Suppressor macrophage treated with lipopolysaccharide for 4 hours (primary cell): ENCODE measurements at places on chromosomes 16 and 17.
A peak's percentile ranks its signal among the peaks of the same experiment; 100 is the strongest.

GRCh38 chr16:30482366-30482765, 9.8 kb downstream of the ITGAL start:
- DNase-seq, result peak; percentile 18

DNA sequence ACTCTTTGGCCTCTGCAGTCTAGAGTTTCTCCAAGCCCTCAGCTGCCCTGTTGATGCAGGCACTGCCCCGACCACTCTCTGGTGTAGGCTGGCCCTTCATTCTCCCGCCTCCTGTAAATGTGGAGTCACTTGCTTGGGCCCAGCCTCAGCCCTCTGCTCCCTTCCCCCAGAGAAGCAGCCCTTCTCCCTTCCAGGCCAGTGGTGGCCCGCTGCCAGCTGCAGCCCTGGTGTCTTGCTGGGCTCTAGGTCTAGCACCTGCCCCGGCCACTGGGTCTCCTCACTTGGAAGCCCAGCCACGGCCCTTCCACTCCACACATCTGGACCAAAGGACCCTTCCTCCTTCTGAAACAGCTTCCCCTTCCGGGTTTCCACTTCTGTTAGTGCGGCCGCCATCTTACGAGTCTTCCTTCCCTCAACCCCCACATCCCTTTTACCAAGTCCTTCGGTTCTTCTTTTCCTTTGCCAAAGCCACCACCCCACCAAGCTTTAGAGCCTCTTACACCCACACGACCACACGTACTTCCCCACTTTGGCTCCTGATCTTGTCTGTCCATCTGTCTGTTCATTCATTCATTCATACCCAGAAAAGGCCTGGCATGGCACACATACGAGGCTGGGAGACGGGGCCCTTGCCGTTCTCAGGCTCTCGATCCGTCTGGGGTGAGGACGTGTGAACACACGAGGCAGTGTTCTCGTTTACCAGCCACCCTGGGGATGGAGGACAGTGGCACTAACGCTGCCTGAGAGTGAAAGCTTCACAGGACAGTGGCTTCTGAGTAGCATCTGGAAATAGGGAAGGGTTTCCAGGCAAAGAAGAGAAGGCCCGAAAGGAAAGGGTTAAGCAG, 68.0 kb downstream of the ABR start:
- peak; percentile 70 for DNase-seq

GRCh38 chr16:56849690-56850680, 15.0 kb upstream of the SLC12A3 start:
- no peak for DNase-seq

DNA sequence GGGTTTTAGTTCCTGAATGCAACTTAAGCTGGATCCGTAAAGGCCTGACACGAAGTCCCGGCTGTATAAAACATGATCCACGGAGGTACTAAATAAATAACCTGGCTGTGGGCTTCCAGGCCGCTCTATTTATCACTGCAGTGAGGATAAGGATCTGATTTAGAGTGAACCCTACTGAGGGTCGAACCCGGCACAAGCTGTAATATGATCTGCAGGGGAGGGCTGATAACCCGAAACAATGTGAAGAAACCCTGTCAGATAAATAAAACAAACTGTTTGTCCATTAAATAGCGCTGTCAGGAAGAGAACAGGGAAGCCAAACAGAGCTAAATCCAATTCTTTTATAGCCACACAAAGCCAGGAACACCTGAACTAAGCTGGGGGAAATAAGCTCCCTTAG, 375.6 kb upstream of the SALL1 start:
- DNase-seq, result no peak

DNA sequence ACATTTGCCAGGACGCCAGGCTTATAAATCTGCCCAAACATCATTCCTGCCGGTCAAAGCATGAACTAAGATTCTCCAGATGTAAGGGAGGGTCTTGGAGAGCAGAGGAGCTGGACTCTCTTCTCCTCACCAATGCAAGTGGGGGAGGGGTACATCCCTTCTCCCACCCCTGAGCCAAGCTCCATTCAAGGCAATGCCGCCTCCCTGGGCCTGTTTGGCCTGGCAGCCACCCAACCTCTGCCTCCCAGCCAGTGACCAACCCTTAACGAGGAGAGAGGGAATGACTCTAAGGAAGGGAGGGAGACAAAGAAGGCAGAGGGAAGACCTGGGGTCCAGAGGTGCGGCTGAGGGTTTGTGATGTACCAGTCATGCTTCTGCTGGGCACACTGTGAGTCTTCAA, 13.8 kb downstream of the C17orf50 start:
- DNase-seq, result no peak

- peak; percentile 78 for DNase-seq
Measured at GRCh38 chr17:61856035-61856434, 7.3 kb downstream of the BRIP1 start.

DNA sequence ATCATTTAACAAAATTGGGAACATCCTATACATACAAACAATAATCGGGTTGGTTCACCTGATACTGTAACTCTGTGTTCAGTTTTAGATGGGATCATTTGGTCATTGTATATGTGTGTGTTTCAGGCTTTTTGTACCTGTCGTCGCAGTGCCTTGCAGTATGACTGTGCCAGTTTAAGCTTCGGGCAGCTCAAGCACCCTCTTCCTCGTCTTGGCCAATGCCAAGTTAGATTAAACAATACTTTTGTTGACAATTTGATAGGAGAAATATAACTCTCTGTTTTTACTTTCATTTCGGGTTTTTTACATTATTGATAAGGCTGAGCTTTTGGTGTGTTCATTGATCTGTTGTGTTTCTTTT, 37.0 kb upstream of the ARHGAP17 start:
- DNase-seq, result no peak

GRCh38 chr16:54060599-54061421, 225.8 kb downstream of the IRX3 start:
- no peak for DNase-seq

DNA sequence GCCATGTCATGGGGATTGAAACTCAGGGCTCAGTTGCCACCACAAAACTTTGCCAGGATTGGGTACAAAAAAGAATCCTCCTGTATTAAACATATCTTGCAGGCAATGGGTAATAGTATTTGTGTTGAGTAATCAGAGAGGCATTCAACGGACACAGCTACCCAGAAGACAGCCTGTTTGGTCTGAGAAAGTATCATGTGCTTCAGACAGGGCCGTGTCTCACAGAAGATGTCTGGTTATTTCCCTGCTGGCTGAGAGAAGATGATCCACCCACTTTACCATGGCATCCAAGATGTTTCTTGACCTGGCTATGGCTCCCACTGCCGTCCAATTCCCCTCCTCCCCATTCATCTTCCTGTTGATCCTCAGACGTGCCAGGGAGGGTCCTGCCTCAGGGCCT, 304.3 kb upstream of the XYLT1 start:
- no peak for DNase-seq

- no peak for DNase-seq
Measured at GRCh38 chr17:39277110-39277509, 51.4 kb upstream of the STAC2 start.

- DNase-seq, result no peak
Measured at GRCh38 chr17:77735081-77735565, 223.4 kb upstream of the TNRC6C start.

- no peak for DNase-seq
Measured at GRCh38 chr16:12502676-12503075, 301.0 kb downstream of the CPPED1 start.

- no peak for DNase-seq
Measured at GRCh38 chr16:739560-740458, 988 bp downstream of the CIAO3 start.

DNA sequence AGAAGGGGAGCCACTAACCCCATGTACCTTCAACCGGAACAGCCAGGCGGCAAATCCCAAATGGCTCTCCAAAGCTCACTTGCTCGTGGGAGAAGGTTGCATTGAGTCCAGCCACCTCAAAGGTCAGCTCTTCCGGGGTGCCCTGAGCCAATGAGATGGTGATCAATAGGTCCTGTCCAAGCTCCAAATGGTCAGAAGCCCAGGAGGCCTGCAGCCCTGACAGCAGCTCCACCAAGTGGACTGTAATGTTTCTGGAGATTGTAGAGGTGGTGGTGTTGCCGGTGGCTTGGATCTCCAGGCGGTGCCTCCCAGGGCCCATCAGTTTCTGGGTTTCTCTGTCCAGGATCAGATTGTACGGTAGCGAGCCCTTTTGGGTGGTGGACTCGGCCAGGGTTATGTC, 39.9 kb upstream of the BCO1 start:
- no peak for DNase-seq

DNA sequence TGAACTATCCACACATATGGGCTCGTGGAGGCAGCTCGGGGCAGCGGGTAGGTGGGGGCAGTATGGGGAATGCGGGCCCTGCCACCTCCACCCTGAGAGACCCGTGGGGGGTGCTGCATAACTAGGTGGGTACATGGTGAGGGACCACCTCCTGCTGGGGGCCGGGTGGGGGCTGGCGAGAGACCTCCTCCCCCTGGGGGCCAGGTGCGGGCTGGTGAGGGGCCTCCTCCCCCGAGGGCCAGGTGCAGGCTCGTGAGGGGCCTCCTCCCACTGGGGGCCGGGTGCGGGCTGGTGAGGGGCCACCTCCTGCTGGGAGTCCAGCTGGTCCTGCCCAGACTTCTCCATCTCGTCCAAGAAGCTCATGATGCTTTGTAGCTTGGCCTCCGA, 25.4 kb downstream of the CEP131 start:
- no peak for DNase-seq

- DNase-seq, result peak; percentile 64
Measured at GRCh38 chr17:77438241-77439188, 297.7 kb downstream of the SEC14L1 start.

DNA sequence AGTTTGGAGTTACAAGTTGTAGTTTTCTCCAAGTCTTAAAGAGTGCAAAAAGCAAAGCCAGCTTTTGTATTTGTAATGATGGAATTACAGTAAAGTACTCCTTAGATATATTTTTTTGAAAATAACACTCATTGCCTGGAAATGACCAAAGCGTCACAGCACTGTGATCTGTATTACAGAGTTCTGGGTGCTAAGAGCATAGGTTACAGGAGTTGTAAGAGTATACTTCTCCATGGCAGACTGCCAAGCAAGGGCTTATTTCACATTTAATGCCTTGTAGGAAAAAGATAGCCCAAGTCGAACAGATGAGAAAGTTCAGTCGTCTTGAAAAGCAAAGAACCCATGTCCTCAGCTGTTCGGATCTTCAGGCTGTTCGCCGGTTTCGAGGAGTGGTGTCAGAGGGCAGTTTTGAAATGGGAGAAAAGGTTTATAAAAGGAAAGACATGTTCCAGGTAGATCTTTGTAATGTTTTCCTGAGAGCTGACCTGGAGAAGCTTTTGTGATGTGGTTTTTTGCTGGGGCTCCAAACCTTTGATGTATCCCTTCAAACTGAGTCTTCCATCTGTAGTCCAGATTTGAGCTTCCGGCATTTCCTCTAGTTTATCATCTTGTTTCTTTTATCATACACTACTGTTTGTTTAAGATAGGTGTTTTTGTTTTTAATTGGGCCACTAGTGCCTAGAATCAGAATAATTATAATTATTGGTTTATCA, 41.3 kb downstream of the ERCC4 start:
- DNase-seq, result peak; percentile 5

GRCh38 chr16:27561216-27561615, 11.3 kb downstream of the KATNIP start:
- no peak for DNase-seq

DNA sequence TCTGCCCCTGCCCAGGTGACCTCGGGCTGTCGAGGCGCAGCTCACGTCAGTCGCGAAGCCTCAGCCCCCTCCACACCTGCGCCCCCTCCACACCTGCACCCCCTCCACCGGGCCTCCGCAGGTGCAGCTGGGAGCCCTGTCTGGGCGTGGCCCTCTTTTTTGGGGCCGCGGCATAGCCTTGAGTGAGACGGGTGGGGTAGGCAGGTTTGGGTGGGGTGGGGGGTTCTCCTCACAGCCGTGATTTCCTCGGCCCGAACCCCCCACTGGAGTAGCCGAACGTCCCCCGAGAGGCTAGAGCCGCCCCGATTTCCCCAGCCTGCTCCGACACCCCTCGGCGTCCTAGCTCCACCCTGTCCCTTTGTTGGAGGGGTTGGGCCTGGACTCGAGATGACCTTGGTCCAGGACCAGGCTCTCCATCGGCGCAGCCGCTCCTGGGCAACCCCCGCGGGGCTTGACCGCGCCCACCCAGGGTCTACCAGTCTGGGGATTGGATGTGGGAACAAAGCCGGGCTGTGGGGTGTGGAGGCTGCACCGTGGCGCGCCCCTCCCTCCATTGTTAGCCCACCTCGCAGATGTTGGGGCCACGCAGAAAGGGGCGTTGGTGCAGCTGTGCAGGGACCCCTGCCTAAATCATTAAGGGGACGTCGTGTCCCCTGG, 626 bp downstream of the TUBB3 start:
- DNase-seq, result no peak

DNA sequence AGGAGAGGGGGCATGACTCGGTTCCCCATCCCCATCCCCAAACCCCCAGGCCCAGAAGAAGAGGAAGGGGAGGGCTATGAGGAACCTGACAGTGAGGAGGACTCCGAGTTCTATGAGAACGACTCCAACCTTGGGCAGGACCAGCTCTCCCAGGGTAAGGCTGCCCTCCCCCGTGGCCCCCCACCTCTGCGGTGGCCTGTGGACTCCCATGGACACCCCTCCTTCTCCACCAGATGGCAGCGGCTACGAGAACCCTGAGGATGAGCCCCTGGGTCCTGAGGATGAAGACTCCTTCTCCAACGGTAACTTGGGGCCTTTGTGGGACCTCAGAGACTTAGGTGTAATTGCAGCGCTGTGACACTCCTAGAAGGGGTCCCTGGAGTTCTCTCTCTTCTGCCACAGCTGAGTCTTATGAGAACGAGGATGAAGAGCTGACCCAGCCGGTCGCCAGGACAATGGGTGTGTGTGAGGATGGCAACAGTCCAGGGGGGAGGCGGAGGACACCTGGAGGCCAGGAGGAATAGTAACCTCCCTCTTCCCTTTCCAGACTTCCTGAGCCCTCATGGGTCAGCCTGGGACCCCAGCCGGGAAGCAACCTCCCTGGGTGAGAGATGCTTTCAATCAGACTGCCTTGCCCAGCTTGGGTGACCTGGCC, 5.6 kb downstream of the CD19 start:
- no peak for DNase-seq

DNA sequence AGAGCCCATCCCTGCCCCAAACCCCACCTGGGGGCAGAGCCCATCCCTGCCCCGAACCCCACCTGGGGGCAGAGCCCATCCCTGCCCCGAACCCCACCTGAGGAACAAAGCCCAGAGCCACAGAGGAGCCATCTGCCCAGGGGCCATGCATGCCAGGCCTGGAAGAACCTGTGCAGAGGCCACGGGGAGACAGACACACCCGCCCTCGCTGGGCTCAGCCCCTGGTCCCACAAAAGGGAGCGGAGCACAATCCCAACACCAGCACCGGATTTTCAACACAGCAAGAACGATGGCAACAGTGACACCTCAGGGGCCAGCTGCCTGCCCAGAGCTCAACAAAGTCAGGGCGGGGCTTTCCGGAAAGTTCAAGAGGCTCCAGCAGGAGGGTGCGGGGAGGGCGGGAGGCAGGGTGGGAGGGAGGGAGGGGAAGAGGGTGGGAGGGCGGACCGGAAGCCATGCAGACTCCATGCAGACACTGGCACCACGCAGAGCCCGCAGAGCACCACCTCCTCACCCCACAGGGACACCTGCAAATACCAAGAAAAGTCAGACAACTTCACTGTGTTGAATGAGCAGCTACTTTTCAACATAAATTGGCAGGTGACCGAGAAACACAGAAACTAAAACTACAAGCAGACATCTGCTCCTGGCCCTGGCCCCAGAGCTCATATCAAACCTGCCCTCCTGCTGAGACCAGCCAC, 27.9 kb upstream of the C16orf95 start:
- no peak for DNase-seq

- DNase-seq, result no peak
Measured at GRCh38 chr16:27721531-27722181, 171.7 kb downstream of the KATNIP start.
